ENCODE measurements at places on chromosomes 2 and 18.

GRCh38 chr2:98569197-98569793 is 39.0 kb downstream of the COA5 start:
- DNase-seq = peak; percentile 66

DNA sequence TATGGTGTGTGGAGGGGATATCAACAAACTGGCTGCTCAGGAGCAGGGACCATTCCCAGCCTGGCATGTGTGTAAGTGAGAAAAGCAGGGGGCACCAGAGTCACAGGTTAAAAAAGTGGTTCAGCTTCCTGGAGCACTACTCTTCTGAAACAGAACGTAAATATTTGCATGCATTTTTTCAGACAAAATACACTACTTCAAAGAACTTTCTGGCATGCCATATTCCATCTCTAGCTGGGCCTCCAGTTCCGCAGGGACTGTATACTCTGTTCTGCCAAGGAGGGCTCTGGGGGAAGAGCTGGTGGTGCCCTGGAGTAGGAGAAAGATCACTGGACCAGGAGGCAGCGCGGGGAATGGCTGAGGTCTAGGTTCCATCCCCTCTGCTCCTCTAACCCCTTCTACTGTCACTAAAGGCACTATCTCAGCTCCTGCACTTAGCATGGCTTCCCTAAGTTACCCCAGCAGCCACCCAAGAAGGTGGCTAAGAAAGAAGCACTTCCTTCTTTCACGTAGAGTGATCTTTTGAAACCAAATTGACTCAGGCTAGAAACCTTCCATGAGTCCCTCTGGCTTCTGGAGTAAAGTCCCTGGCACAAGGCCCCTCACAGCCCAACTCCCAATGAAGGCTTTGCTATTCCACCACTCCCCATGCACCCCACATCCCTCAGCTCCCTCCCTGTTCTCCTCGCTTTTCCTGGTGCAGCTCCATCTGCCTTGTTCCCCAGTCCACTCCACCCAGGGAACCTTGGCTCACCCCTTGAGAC is 57.6 kb upstream of the CABLES1 start:
- DNase-seq = no peak

GRCh38 chr2:145740302-145740701 is 1220.4 kb upstream of the ZEB2 start:
- DNase-seq = no peak

GRCh38 chr2:29398384-29399237 is 283.4 kb downstream of the CLIP4 start:
- no peak for DNase-seq

DNA sequence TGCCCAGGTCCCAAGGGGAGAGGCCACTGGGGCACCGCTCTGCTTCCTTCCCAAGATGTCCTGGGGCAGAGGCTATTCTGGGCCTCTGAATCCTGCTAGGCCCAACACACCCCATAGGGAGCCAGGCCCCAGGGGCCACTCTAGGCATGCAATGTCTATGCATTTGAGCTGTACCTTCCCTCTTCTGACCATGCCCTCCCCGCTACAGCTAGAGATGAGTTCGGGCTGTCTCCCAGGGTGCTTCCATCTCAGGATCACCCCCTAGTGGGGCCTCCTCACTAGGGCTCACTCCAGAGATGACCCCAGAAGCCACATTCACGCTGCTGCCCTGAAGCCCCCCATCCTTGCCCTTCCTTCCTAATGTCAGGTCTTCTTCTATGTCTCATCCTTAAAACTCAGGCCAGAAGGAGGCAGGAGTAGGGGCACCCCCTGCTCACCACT is 54.4 kb downstream of the TNS1 start:
- DNase-seq = no peak

DNA sequence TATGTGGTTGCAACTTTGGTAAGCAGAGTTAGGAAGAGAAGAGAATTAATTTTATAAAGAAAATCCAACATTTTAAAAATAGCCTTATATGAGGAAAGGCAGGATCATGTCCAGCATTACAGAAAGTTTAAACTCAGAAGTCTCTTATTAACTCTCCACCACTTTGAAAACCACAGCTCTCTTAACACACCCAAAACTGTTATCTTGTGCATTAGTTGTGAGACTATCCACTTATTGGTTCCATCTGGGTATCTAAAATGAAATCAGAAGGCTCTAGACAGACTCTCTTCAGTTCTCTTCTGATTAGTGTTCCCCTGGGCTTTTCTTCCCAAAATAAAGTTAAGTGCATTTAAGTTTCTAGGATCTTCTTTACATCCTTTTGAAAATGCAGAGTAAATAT is 251.5 kb downstream of the TXNL1 start:
- DNase-seq = no peak

DNA sequence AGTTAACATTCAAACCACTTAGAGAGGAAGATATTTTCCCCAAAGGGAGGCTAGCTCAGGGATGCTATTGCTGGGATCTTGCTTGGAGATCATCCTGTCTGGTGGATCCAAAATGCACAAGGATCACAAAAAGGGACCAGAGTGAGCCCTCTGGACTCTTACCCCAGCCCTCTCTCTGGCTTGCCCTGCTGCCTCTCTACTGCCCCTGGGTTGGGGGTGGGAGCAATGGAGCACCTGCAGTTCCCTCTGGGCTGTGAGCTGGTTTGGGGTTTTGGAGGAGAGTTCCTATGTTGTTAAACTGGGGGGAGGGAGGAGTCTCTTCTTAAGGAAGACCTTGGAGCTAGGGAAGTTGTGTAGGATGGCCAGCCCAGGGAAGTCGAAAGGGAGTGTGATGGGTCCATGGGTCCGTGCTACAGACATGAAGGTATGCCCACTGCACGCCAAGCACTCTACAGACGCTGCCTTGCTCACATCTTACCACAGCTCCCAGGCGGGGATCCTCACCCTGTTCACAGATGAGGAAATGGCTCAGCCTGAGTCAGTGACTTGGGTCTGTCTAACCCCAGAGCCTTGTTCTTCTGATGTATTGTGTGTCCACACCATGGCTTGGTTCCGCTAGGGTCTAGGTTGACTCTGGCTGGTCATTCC is 3.8 kb downstream of the LBH start:
- DNase-seq = peak; percentile 40

- DNase-seq = no peak
Measured at GRCh38 chr2:201414099-201415023, 36.9 kb downstream of the TRAK2 start.
